Memory B cell (primary cell): ENCODE measurements at places on chromosomes 11 and 22.
A peak's percentile ranks its signal among the peaks of the same experiment; 100 is the strongest.

GRCh38 chr11:130180896-130181294 is 21.3 kb downstream of the ST14 start:
- no peak for DNase-seq
- no peaks in the 10 kb centered on the region for H3K27me3 ChIP-seq
- H3K36me3 ChIP-seq = peaks cover 7% of the 10 kb centered on the region
- peak overlapping the region; percentile 73 for H3K4me3 ChIP-seq
- H3K27ac ChIP-seq = peak overlapping the region; percentile 96

GRCh38 chr11:110445437-110445836 is 15.7 kb downstream of the FDX1 start:
- no peak overlapping the region for H3K27ac ChIP-seq
- no peak for DNase-seq
- H3K4me3 ChIP-seq = no peak overlapping the region
- H3K36me3 ChIP-seq = peaks cover 35% of the 10 kb centered on the region
- no peaks in the 10 kb centered on the region for H3K27me3 ChIP-seq
- peaks cover 15% of the 10 kb centered on the region for H3K4me1 ChIP-seq

- no peaks in the 10 kb centered on the region for H3K27me3 ChIP-seq
- H3K27ac ChIP-seq = no peak overlapping the region
- DNase-seq = no peak
- no peaks in the 10 kb centered on the region for H3K36me3 ChIP-seq
Observed at GRCh38 chr11:106468086-106468485, 390.6 kb downstream of the AASDHPPT start.

DNA sequence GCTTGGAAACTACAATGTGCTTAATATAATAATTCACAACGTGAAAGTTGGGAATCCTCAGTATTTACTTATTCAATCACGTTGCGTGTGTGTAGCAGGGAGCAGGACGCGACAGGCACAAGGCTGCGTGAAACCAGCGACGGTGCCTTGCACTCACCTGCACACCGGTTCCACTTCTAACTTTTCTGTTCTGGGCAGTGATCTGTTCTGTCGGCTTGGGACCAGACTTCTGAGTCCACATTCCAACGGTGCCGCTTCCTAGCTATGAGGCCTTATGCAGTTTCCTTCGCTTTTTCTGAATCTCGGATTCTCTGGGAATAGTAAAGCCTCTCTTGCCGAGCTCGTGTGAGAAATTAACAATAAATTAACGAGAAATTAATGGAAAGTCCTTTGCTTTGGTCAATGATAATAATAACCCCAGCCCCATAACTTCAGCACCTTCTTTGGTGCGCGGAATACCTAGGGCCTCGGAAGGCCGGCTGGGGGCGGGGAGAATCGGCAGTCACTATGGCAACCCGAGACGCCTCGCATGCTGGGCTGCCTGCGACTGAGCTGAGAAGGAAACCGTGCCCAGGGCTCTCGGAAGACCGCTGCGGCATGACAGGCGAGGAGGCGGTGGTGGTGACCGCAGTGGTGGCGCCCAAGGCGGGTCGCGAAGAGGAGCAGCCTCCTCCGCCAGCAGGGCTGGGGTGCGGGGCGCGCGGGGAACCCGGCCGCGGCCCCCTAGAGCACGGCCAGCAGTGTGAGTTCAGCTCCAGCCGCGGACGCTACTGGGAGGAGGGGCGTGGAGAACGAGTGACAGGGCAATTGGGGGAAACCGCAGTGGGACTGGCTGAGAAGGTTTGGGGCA is at the start of gene C11orf97:
TSS of gene C11orf97 (plus strand) at position 530 of the 850 bp plus-strand sequence. CDS start at position 598, 68 bp downstream.
- peaks cover 12% of the 10 kb centered on the region for H3K27me3 ChIP-seq
- no peak for DNase-seq

DNA sequence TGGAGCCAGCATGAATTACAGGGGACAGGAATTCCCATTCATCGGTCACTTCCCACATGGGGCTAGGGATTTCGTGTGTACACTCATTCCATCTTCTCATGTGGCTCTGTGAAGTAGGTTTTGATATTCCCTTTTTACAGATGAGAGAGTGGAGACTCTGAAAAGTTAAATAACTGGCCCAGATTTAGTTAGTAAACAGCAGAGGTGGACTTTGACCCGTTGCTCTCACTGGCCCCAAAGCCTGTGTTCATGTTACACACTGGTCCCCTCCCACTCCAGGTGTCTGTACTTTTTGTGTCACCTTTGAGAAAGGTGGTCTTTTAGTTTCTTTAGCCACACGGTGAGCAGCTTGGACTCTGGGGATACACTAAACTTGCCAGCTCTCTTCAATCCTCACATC is 108.5 kb downstream of the MICAL2 start:
- peaks cover 18% of the 10 kb centered on the region for H3K27me3 ChIP-seq
- H3K27ac ChIP-seq = no peak overlapping the region
- H3K36me3 ChIP-seq = no peaks in the 10 kb centered on the region
- peaks cover 5% of the 10 kb centered on the region for H3K4me1 ChIP-seq
- DNase-seq = no peak

- no peaks in the 10 kb centered on the region for H3K36me3 ChIP-seq
- no peak for DNase-seq
- no peak overlapping the region for H3K4me3 ChIP-seq
- H3K27ac ChIP-seq = no peak overlapping the region
- H3K4me1 ChIP-seq = no peaks in the 10 kb centered on the region
Observed at GRCh38 chr11:79062814-79063762, 377.7 kb downstream of the TENM4 start.

GRCh38 chr11:46522682-46523281 is 71.0 kb downstream of the AMBRA1 start:
- no peak for DNase-seq
- H3K36me3 ChIP-seq = peaks cover 13% of the 10 kb centered on the region
- H3K4me3 ChIP-seq = no peak overlapping the region

DNA sequence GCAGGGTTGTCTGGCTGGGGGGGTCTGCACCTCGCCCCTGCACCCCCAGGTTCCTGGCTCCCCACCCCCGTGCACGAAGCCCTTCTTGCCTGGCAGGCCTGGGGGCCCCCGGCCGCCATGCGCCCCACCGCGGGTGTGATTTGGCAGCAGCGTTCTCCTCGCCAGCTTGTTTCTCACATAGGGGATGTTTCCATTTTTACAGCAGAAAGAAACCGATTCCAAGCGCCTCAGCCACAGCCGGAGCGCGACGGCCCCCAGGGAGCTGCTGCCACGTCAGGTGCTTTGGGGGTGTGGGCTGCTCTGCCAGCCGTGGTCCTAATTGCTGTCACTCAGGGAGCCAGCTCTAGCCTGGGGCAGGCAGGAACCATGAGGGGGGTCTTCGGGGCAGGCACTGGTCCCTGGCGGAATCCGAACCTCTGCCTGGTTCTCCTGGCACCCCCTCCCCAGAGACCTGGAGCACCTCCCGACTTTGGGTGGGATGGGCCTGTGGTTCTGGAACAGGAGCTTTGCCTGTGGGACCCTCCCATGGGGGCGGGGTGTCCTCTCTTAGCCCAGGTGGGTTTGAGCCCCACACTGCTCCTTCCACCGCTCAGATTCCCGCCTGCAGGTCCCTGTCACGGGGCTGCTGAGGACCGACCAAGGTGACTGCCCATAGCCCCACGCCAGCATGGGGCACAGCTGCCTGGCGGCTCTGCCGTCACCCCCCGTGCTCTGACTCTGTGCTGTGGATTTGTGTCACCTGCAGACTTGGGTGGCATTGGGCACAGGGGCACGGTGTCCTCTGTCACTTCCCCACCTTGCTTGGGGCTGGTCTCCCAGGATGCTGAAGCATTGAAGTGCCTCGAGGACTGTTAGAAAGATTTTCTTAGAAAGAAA is 54.0 kb downstream of the RTN4R start:
- H3K27ac ChIP-seq = no peak overlapping the region
- no peak overlapping the region for H3K4me3 ChIP-seq
- H3K4me1 ChIP-seq = no peaks in the 10 kb centered on the region
- H3K27me3 ChIP-seq = peaks cover 9% of the 10 kb centered on the region
- no peak for DNase-seq

- no peak overlapping the region for H3K4me3 ChIP-seq
- no peak overlapping the region for H3K27ac ChIP-seq
- DNase-seq = no peak
- no peaks in the 10 kb centered on the region for H3K27me3 ChIP-seq
- H3K4me1 ChIP-seq = no peaks in the 10 kb centered on the region
- H3K36me3 ChIP-seq = no peaks in the 10 kb centered on the region
Observed at GRCh38 chr11:24384240-24384639, 112.6 kb upstream of the LUZP2 start.

- DNase-seq = no peak
- no peak overlapping the region for H3K27ac ChIP-seq
- peaks cover 4% of the 10 kb centered on the region for H3K36me3 ChIP-seq
- H3K27me3 ChIP-seq = peaks cover 48% of the 10 kb centered on the region
- H3K4me3 ChIP-seq = no peak overlapping the region
- H3K4me1 ChIP-seq = peaks cover 20% of the 10 kb centered on the region
Observed at GRCh38 chr22:37423283-37423682, 4.0 kb downstream of the ELFN2 start.

DNA sequence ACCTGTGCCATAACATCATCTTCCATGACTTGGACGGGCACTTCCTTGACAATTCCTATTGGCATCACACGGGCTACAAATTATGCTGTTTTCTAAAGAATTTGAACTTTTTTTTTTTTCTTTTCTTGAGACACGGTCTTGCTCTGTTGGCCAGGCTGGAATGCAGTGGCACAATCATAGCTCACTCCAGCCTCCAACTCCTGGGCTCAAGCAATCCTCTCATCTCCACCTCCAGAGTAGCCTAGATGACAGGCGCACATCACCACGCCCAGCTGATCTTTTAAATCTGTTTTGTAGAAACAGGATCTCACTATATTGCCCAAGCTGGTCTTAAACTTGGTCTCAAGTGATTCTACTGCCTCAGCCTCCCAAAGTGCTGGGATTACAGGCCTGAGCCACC is 3.3 kb upstream of the CRYBB3 start:
- H3K36me3 ChIP-seq = no peaks in the 10 kb centered on the region
- DNase-seq = no peak
- peaks cover 6% of the 10 kb centered on the region for H3K27me3 ChIP-seq
- H3K27ac ChIP-seq = no peak overlapping the region
- no peak overlapping the region for H3K4me3 ChIP-seq

- no peaks in the 10 kb centered on the region for H3K27me3 ChIP-seq
- peak overlapping the region; percentile 55 for H3K27ac ChIP-seq
- H3K4me1 ChIP-seq = peaks cover 14% of the 10 kb centered on the region
- H3K36me3 ChIP-seq = peaks cover 20% of the 10 kb centered on the region
- no peak overlapping the region for H3K4me3 ChIP-seq
- no peak for DNase-seq
Observed at GRCh38 chr11:77747381-77747969, 73.0 kb downstream of the RSF1 start.

GRCh38 chr22:49540913-49541692 is 286.6 kb downstream of the BRD1 start:
- no peak overlapping the region for H3K4me3 ChIP-seq
- no peaks in the 10 kb centered on the region for H3K27me3 ChIP-seq
- H3K36me3 ChIP-seq = peaks cover 13% of the 10 kb centered on the region
- H3K4me1 ChIP-seq = peaks cover 2% of the 10 kb centered on the region
